MCF 10A (cell line): ENCODE measurements at places on chromosomes 12 and 14.

DNA sequence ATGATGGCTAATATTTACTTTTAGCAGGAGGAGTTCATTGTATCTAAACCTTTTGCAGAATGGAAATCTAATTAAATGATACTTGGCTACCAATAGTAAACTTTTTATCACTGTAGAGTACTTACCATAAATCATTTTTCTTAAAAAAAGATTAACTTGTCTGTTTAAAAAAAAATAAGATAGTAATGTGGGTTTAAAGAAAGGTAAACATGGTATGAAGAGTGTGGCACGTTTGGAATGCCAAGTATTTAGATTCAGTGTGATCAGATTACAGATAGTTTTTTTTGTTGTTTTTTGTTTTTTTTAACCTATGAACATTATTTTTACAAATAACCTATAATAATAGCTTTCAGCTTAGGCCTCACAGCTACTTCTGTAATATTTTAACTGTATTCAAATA is 25.8 kb downstream of the KTN1 start:
- DNase-seq = no peak
- H3K27me3 ChIP-seq = no peaks in the 10 kb centered on the region
- H3K4me3 ChIP-seq = no peak overlapping the region
- peaks cover 27% of the 10 kb centered on the region for H3K4me1 ChIP-seq

GRCh38 chr14:101561145-101561896 is at the start of gene DIO3:
Gene DIO3 (plus strand): TSS chr14:101561495.
- H3K36me3 ChIP-seq = peaks cover under 1% of the 10 kb centered on the region
- H3K4me3 ChIP-seq = no peak within 1 kb of the TSS
- no peak within 1 kb of the TSS for H3K27ac ChIP-seq
- peaks cover 42% of the 10 kb centered on the region for H3K27me3 ChIP-seq
- H3K4me1 ChIP-seq = peaks cover 10% of the 10 kb centered on the region
- DNase-seq = no peak

DNA sequence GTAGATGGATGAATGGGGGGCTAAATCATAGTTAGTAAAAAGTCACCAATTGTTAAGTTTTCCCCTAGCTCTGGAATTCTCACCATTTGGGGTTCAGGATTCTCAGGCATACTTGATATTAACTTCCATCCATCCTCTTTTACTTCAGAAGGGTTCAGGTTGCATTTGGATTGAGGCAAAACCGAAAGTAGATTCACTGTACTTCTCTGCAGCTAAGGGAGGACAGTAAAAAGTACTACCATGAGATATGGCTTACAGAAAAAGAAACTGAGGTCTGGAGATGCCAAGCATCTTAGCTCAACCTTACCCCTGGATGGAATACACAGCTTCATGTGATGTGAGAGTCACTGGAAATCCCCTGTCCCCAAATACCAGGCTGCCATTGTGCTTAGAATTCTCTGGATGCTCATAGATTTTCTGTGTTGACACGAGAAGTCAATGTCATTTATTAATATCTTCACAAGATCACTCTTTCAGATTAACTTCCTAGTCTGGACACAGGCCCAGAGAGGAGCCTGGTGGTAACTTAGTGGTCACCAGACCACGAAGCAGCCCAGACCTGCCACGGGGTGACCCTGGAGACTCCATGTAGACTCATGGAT is 87.1 kb downstream of the SSPN start:
- H3K4me3 ChIP-seq = no peak overlapping the region
- no peak for DNase-seq
- no peak overlapping the region for H3K27ac ChIP-seq
- peaks cover 13% of the 10 kb centered on the region for H3K4me1 ChIP-seq
- H3K27me3 ChIP-seq = no peaks in the 10 kb centered on the region
- H3K36me3 ChIP-seq = peaks cover 6% of the 10 kb centered on the region

DNA sequence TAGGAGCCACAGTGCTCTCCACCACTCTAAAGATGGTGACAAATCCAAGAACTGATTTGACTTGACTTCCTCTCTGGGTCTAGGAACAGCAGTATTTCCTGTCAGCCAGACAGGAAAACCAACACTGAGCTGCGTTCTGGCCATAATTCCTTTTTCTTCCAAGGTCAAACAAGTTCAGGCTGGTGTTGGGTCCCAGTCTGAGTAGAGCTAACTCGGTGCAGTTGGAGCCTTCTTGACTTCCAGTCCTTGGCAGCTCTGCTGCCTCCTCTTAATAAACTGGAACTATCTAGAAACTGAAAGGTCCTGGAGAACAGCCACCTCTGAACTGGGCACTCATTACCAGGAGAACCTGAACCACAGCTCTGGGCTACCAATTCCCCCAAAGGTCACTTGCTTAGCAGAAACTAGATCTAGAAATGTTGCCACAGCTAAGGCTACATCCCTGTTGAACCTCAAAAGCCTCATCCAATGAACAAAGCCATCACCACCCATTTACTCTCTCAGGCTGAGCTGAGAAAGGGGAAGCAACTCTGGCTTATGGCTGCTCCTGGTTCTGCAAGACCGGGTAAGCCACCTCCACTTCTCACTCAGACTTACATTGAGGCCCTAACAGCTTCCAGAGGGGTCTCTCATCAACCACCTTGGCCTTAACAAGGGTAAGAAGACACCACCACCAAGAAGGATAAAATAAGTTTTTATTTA is 27.7 kb downstream of the MAX start:
- no peak for DNase-seq
- no peak overlapping the region for H3K4me3 ChIP-seq
- no peaks in the 10 kb centered on the region for H3K27me3 ChIP-seq
- H3K4me1 ChIP-seq = no peaks in the 10 kb centered on the region
- no peak overlapping the region for H3K27ac ChIP-seq

DNA sequence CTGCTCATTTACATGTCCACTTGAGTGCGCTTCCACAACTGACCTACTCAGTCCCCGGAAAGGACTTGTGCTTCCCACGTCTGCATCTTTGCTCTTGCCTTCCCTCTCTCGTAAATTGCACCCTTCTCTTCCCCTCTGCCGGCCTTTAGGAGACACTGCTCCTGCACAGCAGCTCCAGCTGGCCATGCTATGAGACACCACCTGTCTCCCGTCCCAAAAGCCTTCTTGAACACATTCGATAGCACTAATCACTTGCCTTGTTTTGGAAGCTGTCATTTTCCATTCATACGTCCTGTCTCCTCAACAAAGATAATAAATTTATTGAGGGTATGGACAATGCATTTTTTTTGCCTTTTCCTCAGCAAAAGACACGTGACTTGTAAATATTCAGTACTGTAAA is 15.7 kb upstream of the KCNA1 start:
- H3K27ac ChIP-seq = no peak overlapping the region
- no peak overlapping the region for H3K4me3 ChIP-seq
- no peaks in the 10 kb centered on the region for H3K27me3 ChIP-seq
- H3K36me3 ChIP-seq = no peaks in the 10 kb centered on the region
- H3K4me1 ChIP-seq = no peaks in the 10 kb centered on the region

- no peaks in the 10 kb centered on the region for H3K4me1 ChIP-seq
- H3K36me3 ChIP-seq = no peaks in the 10 kb centered on the region
- H3K27ac ChIP-seq = no peak overlapping the region
- peaks cover 27% of the 10 kb centered on the region for H3K27me3 ChIP-seq
- no peak for DNase-seq
These were observed 54.0 kb downstream of the ZNF641 start for GRCh38 chr12:48296586-48297282.

DNA sequence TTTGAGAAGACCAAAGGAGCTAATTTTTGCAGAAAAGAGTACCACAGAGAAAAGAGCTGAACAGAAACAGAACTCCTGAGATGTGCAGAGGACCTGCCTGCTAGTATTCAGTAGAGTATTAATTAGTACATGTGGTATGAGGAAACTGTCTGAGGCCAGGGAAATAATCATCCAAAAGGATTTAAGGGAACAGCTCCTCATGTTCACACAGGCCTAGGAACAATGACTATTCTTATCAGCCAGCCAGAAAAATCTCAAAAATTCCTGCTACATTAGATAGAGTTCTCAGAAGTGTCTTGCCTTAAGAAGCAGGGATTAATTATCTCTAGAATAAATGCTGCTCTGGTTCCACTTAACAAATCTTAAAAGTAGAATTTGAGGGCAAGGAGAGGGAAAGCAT is 36.4 kb downstream of the PKP2 start:
- H3K4me1 ChIP-seq = peaks cover 7% of the 10 kb centered on the region
- no peak overlapping the region for H3K4me3 ChIP-seq
- H3K27me3 ChIP-seq = no peaks in the 10 kb centered on the region

- H3K4me3 ChIP-seq = no peak overlapping the region
- peaks cover 9% of the 10 kb centered on the region for H3K4me1 ChIP-seq
- peak; percentile 63 for DNase-seq
- no peaks in the 10 kb centered on the region for H3K36me3 ChIP-seq
- H3K27me3 ChIP-seq = no peaks in the 10 kb centered on the region
- H3K27ac ChIP-seq = no peak overlapping the region
These were observed 103.3 kb upstream of the PMCH start for GRCh38 chr12:102300824-102301461.

GRCh38 chr14:30884901-30885300 is 10.5 kb downstream of the COCH start:
- no peak overlapping the region for H3K27ac ChIP-seq
- H3K36me3 ChIP-seq = peaks cover 22% of the 10 kb centered on the region
- H3K4me1 ChIP-seq = peaks cover 6% of the 10 kb centered on the region
- no peaks in the 10 kb centered on the region for H3K27me3 ChIP-seq
- no peak for DNase-seq

GRCh38 chr12:49232940-49233841 is 31.7 kb upstream of the TUBA1C start:
- H3K4me3 ChIP-seq = peak overlapping the region; percentile 32
- H3K27ac ChIP-seq = no peak overlapping the region
- DNase-seq = no peak
- no peaks in the 10 kb centered on the region for H3K27me3 ChIP-seq
- peaks cover 5% of the 10 kb centered on the region for H3K4me1 ChIP-seq

DNA sequence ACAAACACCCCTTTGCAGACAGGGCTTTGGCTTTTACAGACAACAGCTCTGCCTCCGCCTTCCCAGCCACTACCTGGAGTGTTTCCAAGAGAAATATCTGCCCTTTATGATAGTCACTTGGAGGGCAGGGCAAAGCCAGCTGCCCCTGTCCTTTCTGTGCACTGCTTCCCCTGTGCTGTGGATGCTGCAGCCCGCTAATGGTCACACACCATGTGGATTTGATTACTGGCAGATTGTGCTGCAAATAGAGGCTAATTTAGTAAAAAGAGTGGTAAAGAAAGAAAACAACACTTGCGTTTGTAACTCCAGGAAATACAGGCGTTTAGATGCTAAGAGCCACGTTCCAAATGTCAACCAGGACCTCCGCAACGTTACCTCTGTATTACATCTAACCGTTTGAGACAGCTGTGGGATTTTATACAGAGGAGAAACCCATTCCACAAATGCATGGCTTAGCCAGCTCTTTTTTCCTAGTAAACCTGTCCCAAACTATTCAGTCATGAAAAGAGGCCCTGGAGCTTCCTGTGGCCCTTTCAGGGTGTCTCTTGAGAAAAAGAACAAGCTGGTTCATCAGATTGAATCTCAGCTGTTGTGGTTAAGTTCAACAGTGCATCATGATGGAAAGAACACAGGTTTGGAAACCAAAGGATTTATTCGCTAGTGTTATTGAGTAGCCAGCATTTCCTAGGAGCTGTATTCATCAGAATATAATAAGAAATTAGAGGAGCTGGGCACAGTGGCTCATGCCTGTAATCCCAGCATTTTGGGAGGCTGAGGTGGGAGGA is 30.1 kb upstream of the PWP1 start:
- H3K27ac ChIP-seq = no peak overlapping the region
- peaks cover 11% of the 10 kb centered on the region for H3K36me3 ChIP-seq
- no peak for DNase-seq

GRCh38 chr14:59811815-59812214 is 58.8 kb downstream of the RTN1 start:
- H3K36me3 ChIP-seq = peaks cover 6% of the 10 kb centered on the region
- no peak overlapping the region for H3K4me3 ChIP-seq
- no peak for DNase-seq

DNA sequence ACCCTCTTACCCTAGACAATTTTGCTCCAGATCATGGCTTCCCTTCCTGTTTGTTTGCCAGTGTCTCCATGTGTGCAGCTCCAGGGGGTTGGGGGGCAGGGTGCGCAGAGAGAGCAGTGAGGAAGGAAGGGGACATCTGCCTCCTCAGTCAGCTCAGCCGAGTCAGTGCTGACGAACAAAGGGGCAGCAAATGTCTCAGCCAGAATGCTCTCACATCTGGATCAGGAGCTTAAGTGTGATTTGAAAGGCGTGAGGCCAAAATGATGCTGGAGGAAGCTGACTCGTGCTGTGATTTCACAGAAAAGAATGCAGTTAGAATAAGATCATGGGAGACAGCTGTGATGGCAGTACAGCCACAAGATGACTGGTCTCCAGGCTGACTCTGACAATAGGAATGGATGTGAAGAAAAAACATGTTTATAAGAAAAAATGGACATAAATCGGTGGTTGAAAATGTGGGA is 27.1 kb upstream of the CDK17 start:
- no peaks in the 10 kb centered on the region for H3K27me3 ChIP-seq
- H3K36me3 ChIP-seq = peaks cover 5% of the 10 kb centered on the region
- H3K4me1 ChIP-seq = peaks cover 45% of the 10 kb centered on the region
- peak overlapping the region; percentile 97 for H3K27ac ChIP-seq

- H3K27me3 ChIP-seq = no peaks in the 10 kb centered on the region
- peak overlapping the region; percentile 98 for H3K4me3 ChIP-seq
- peak overlapping the region; percentile 93 for H3K27ac ChIP-seq
- peaks cover 26% of the 10 kb centered on the region for H3K4me1 ChIP-seq
These were observed 6.2 kb upstream of the C12orf50 start for GRCh38 chr12:88035271-88035906.

- H3K36me3 ChIP-seq = no peaks in the 10 kb centered on the region
- no peaks in the 10 kb centered on the region for H3K4me1 ChIP-seq
- no peaks in the 10 kb centered on the region for H3K27me3 ChIP-seq
These were observed 166.4 kb downstream of the PELI2 start for GRCh38 chr14:56284641-56285040.

- H3K27me3 ChIP-seq = no peaks in the 10 kb centered on the region
- DNase-seq = peak; percentile 23
- H3K36me3 ChIP-seq = peaks cover 60% of the 10 kb centered on the region
- no peak overlapping the region for H3K4me3 ChIP-seq
These were observed 8.9 kb downstream of the GTF2A1 start for GRCh38 chr14:81211844-81212243.

DNA sequence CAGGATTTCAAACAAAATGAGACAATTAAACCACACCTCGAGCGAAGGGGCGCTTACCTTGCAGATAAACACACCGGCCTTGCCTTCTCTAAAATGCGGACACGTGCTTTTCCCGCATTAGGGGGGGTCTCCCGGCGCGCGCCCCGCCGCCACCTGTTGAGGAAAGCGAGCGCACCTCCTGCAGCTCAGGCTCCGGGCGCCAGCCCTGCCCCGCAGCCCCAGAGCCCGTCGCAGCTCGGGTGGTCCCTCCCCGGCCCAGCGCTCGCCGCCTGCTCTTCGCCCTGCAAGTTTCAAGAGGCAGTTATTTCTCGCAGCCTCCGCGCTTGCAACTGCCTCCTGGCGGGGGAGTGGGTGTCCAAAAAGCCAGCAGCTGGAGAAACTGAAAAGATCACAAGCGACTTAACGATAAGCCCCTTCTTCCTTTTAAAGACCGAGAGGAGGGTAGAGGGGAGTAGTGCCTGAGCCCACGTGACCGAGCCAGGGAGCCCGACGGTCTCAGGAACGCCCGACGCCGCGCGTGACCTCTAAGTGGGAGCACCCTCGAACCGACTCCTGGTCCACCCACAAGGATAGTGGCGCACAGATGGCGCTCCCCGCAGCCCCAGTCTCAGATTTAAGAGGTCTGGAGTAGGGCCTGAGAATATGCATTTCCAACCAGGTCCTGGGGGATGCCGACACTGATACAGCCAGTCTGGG is at the start of gene ESR2:
ESR2 (minus strand) TSS at position 396 of the 696 bp plus-strand sequence. CDS start 11,386 bp downstream, outside the sequence.
- no peak within 1 kb of the TSS for H3K27ac ChIP-seq
- H3K27me3 ChIP-seq = no peaks in the 10 kb centered on the region
- peaks cover 8% of the 10 kb centered on the region for H3K4me1 ChIP-seq
- no peaks in the 10 kb centered on the region for H3K36me3 ChIP-seq
- no peak for DNase-seq
